Stimulated activated CD4-positive, alpha-beta T cell treated with anti-CD3 and anti-CD28 coated beads, Interleukin-2, amount 100 ng/mL, for 4 hours (primary cell): ENCODE measurements at places on chromosomes 11 and 22.

- no peak for DNase-seq
Measured at GRCh38 chr11:11998091-11998781, 10.2 kb downstream of the DKK3 start.

DNA sequence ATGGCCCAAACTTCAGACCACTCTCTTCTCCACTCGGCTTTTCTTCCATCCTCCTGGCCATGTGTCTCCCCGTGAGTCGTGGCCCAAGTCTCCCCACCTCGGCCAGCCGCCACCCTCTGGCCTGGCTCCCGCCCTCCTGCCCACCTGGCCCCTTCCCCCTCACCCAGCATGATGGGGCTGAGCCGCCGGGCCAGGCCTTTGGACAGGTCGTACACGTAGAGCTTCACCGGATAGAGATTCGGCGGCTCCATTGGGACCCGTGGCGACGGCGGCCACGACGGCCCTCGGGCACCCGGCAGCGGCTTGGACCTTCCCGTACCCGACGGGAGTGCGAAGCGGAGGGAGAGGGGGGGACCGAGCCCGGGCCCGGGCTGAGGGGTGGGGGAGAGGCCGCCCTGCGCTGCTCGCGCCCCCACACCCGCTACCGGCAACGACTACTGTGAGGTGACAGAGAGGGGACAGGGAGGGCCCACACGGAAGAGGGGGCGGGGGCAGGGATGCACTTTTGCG, at the start of gene DESI1:
Gene DESI1, minus strand, starts transcription at position 455 of the 510 bp plus-strand sequence. Its CDS starts 204 bp downstream, at position 251.
- no peak for DNase-seq

GRCh38 chr11:121670266-121670665, 217.5 kb upstream of the SORL1-AS1 start:
- DNase-seq, result no peak

- DNase-seq, result no peak
Measured at GRCh38 chr11:49432242-49432848, 223.9 kb upstream of the FOLH1 start.

DNA sequence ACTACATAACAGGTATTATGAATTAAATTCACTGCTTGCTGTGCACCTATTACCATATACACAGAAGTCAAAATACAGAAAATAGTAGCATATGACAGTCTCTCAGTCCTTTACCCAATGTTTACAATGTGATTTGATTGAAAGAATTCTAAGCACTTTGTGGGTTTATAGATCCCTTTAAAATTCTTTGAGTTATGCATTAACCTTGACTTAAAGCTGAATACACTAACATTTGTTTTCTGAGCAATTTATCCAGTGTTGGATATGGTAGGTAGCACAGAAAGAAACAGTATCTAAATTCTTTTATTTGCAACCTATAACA, 230.8 kb upstream of the DDI1 start:
- DNase-seq, result no peak

- DNase-seq, result no peak
Measured at GRCh38 chr22:40826984-40827741, 8.0 kb upstream of the SLC25A17 start.

GRCh38 chr11:119777940-119778339, 48.9 kb upstream of the NECTIN1 start:
- DNase-seq, result no peak

- no peak for DNase-seq
Measured at GRCh38 chr22:37277384-37277783, 4.9 kb upstream of the CYTH4 start.

- DNase-seq, result no peak
Measured at GRCh38 chr22:19797086-19798002, 36.8 kb downstream of the TBX1 start.

DNA sequence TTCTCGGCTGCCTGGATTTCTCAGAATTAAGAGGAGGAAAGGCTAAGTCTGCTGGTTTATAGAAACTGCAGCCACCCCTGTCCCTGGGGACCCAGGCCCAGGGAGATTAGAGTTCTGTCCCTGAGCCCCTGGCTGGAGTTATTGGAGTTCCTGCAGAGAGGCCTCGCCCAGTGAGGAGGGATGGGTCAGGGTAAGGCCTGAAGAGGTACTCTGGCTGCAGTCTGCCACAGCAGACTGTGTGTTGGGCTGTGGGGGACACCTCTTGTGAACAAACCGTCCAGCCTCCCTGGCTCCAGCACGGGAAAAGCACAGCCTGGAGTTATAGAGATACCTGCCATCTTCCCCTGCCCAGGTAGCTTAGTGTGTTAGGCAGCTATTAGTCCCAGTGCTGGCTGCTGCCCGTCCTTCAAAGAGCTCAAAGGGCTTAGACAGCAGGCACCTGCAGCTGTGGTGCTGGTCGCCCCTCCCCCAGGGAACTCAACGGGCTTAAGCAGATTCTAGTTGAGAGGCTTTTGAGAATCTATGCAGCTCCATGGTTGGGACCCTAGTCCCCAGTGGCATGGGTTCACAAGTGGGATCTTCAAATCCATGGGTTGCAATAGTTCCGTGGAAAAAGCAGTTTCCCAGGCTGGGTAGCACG, 36.6 kb upstream of the MUC15 start:
- DNase-seq, result no peak

DNA sequence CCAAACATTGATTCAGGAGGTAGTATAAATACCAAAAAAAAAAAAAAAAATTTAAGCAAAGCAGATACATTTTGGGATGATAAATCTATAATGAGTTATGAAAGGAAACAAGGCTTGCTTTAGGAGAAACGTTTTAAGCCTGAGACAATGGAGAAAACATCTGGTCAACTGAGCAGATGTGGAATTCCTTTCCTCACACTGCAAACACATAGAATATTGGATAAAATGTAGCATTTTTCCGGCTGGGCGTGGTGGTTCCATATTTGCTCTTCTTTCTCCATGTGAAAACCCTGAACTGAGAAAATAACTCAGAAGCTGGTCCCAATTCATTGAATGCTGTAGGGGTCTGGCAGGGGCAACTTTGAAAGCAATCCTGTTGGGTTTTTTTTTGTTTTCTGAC, 33.9 kb downstream of the ENDOD1 start:
- DNase-seq, result no peak

- no peak for DNase-seq
Measured at GRCh38 chr11:82536706-82537105, 197.0 kb downstream of the FAM181B start.

- no peak for DNase-seq
Measured at GRCh38 chr11:95304777-95305176, 73.8 kb upstream of the SESN3 start.

DNA sequence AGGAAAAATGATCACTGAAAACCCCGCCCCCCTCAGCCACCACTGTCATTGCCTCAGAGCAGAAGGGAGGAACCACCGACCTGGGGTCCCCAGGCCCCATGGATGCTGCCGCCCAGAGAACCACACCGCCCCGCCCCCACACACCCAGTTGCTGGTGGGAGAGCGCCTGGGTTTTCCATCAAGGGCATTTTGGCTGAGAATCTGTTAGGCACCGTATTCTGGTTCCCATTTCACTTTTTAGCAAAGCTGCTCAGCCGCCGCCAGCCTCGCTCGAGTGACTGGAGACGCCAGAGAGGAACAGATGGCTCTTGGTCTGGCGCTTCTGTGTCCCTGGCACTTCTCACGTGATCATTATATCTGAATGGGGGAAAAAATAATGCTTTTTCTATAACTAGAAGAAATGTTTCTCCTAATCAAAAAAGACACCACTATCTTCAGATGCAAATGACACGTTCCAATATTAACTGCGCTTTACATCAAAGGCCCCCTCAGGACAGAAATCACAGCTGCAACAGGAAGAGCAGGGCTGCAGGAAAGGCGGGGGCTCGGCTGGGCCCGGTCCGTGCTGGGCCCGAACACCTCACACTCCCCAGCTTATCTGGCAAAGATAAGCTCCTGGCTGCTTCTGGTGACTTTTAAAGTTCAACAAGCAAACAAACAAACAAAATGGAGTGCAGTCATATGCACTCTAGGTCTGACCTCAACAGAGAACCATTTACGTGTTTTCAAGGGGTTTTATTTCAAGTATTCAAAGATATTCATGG, 149.8 kb downstream of the MPPED1 start:
- DNase-seq, result no peak

DNA sequence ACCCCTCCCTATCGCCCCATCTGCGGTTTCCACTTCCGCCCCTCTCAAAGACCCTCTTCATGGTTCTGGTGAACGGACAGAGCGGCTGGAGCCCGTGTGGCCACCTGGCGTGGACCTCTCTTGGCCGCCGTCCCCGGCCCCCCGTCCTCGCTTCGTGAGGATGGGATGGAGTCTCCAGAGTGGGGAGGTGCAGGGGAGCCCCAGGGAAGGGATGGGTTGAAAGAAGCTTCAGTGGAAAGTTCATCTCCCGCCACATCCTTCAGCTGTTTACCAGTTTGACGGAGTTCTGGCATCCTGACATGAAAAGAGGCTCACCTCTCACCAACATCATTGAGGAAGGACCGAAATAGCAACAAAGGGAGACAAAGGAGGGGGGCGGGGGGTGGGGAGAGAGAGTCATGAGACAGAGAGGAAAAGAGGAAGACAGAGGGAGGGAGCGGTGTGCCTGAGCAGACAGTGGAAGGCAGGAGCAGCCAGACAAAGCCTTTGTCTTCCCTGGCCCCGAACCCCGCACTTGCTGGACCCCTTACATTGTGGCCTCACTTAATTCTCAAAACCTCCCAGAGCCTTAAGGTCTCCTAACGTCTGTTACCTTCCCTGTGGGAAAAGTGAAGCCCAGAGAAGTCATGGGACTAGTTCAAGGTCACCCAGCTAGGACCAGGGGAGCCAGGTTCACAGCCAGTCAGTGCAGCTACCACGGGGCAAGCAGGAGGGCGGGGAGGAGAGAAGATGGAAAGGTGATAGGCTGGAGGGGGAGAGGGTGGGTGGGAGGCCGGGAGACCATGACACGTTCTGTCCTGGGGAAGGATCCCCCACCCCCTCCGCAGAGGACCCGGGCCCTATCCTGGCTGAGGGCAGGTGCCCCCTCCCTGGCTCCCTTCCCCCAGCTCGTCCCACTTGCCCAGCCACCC, 54.9 kb downstream of the CD6 start:
- no peak for DNase-seq

- no peak for DNase-seq
Measured at GRCh38 chr22:17303441-17303839, 65.8 kb upstream of the CECR2 start.

DNA sequence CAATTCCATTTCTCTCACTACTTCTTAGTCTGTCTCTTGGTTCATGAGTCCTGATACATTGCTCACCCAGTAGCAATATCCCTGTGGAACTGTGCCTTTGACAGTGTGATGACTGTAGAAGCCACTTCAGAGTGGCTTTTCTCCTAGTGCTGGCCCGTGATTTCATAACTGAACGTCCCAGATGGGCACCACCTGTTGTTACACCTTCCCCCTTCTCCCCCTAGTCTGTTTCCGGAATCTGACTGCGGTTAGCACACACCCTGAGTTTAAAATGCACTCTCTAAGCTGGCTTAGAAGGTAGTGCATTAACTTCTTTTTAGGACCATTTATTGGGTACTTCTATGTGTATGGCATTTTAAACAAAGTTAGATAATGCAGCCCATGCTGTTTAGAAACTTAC, 83.0 kb downstream of the ALX4 start:
- DNase-seq, result no peak

DNA sequence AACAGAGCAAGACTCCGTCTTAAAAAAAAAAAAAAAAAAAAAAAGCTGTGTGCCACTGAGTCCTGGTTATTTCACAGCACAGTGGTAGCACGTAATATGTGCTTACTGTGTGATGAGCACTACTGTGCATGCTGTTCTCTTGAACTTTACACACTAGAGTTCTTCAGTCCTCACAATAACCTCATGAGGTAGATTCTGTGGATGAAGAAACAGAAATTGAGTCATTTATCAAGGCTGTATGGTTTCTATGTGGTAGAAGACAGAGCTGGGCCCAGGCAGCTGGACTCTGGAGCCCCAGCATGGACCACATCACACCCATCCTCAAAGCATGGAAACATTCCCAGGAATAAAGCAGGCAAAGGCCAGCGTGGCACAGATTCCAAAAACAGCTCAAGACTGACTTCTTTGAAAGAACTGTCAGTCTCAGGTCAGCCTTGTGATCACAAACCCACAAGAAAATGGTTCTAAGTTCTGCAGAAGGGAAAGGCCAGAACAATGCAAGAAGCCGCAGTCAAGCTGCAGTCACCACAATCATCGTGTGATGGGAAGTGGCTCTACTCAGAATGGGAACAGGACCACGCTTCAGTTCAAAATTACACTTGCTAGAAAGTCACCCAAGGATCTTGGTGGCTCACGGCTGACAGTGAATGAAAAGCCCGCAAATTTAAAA, 49.5 kb downstream of the MICAL3 start:
- no peak for DNase-seq

- no peak for DNase-seq
Measured at GRCh38 chr11:118565051-118565450, 680 bp downstream of the IFT46 start.

DNA sequence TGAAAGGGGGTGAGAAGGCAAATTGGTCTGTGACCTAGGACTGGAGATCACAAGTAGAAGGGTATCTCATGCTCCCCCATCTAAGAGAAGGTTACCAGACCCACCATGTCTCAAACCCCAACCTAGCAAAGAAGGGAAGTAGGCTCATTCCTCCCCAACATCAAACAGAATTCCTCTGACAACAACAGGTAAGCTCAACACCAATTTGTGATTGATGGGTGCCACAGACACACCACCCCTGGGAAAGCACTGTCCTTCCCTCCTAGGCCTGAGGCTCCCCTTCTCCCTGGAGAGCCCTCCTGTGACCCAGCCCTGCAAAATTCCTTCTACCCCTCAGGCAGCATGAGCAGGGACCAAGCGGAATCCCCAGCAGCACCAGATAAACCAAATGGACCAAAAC, 154.3 kb downstream of the BUD13 start:
- DNase-seq, result no peak

DNA sequence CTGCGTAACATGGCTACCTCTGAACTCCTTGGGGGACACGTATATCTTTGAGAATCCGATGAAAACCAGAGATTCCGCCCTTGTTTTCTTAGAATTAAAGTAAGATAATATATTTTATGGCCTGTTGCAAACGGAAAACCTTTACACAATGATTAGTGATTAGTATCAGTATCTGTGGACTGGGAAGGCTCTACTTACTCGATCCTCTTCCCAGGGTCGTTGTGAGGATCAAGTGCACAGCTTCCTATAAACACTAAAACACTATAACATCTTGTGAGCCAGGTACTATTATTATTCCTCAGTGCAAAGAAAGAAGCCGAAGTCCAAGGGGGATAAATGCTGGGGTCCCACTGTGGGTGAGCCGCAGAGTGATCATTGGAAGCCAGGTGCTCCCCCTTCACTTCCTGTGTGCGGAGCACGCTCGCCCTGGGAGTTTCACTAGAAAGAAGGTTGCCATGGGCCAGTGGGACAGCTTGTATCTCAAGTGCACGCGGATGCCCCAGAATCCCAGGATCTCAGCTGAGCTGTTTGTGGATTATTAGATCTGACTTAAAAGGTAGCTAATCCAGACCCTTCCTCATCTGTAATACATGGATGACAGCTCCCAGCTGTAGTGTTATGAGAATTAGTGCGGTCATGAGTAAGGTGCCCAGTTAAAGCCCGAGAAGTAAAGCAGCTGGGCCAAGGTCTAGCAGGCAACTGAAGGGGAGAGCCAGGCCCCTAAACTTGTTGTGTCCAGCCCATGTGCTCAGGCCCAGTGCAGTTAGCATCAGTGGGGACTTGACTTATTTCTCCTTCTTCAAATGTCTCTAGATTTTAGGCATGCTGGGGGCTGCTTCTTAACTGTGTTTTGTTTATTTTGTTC, 839 bp downstream of the CBY1 start:
- peak; percentile 11 for DNase-seq
